Right lung (tissue), 10 donors: ENCODE measurements at places on chromosomes 4 and X. TPM values are rescaled to one million over a fixed set of nuclear protein-coding genes. Genes with fewer than 3 reads are reported as not detected.

The HTR2C gene
- 0.20 TPM for polyA plus RNA-seq

The ZCCHC12 gene
- 0.75 TPM for polyA plus RNA-seq

The ABLIM2 gene
- polyA plus RNA-seq: 5.9 TPM

The CT45A10 gene
- 8.5 TPM for polyA plus RNA-seq

The TRIML2 gene
- 0.18 TPM for polyA plus RNA-seq

The ARHGEF38 gene
- polyA plus RNA-seq: 5.8 TPM

The MAGEA1 gene
- not detected for polyA plus RNA-seq

The ZNF81 gene
- 6.6 TPM for polyA plus RNA-seq

GRCh38 chr4:38818441-38818976 lies 13.9 kb upstream of the TLR1 start:
- no peak for DNase-seq

- no peak for DNase-seq
Measured at GRCh38 chr4:18075823-18076433, 54.4 kb upstream of the LCORL start.

GRCh38 chr4:166252487-166253402 lies 379.7 kb downstream of the TLL1 start:
- DNase-seq: no peak

GRCh38 chr4:113080050-113080449 lies 30.6 kb downstream of the ANK2 start:
- no peak for DNase-seq

DNA sequence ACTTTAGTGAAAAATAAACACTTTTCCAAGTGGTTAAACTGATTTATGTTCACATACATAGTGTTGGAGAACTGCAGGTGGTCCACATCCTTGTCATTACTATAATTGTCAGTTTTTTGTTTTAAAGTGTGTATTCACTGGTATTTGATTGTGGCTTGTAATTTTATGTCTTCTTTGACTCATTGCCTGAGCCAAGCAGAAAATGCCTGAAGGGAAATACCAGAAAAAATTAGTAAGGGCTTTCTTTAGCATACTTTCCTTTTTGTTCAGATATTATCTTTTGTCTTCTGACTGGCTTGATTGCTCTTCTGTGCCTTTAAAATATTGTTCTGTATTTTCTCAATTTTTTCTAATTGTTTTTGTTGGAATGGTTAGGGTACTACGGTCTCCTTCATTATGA lies 981.3 kb downstream of the C4orf33 start:
- no peak for DNase-seq

GRCh38 chr4:54254116-54254914 lies 25.2 kb downstream of the PDGFRA start:
- no peak for DNase-seq

DNA sequence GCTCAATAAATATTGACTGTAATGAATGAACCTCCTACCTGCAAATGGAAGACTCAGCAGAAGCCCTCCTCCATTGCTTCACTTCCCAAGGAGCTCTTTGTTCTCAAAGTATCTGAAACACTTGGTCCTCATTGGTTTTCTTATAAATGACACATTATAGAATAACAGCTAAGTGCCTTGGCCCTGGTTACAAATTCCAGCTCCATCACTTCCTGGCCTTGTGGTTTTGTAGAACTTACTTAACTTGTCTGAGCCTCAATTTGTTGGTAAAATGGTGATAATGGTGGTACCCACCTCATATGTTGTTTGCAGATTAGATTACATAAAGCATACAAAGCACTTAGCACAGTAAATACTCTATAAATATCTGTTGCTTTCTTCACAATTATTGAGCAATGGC lies 25.2 kb upstream of the SMIM20 start:
- no peak for DNase-seq

DNA sequence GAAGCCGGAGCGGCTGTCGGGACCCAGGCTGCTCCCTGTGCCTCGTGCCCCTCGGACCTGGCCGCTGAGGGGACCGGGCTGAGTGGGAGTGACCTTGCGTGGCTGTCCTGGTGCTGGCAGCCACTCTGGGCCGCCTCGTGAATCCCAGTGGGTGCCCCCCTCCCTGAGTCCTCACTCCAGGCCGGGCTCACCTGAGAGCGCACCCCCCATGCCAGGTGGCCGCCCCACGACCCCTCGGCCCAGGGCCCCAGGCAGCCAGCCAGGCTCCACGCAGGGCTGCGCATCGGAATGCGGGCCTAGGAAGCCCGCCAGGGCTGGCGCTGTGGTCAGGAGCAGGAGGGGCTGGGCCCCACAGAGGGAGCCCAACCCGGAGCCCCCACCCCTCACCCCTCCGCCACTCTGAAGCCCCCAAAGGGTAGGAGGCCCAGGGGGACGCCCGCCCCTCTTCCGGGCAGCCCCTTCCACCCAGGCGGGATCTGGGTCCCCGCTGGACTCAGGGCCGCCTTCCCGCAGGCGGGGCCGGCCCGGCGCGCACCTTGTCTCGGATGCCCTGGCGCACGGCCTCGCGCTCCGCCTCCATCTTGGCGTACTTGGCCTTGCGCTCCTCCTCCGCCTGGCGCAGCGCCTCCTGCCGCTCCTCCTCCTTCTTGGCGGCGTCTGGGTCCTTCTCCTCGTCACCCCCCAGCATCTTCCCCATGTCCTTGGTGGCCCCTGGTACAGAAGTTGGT lies 33.9 kb downstream of the CPLX1 start:
- DNase-seq: no peak
